ENCODE measurements at places on chromosomes 11 and 22.

GRCh38 chr11:78825591-78826020 is 250.9 kb upstream of the NARS2 start:
- DNase-seq, result no peak

DNA sequence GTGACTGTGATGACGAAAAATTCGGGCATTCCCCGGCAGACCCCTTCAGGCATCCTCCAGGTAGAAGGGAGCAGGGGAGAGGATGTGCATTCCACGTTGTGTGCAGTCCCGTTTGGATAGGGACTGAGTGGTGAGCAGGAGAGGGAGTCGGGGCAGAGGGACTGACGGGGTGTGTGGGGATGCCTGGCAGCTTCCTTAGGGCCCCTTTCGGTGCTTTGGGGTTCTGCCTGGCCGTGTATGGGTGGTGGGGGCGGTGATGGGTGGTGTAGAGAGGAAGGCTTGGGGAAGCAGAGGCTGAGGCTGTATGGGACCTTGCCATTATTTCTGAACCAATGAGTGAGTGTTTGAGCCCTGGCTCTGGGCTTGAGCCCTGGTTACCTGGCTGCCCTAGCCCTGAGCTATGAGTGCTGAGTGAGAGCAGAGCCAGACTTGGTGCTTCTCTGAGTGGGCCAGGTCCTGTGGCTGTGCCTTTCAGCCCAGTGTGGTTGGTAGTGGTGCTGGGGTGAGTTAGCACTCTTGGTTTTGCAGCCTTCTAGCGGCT is 914 bp downstream of the INPPL1 start:
- DNase-seq, result no peak

- DNase-seq, result no peak
These were observed 288.4 kb upstream of the PITPNB start for GRCh38 chr22:28207281-28208030.

DNA sequence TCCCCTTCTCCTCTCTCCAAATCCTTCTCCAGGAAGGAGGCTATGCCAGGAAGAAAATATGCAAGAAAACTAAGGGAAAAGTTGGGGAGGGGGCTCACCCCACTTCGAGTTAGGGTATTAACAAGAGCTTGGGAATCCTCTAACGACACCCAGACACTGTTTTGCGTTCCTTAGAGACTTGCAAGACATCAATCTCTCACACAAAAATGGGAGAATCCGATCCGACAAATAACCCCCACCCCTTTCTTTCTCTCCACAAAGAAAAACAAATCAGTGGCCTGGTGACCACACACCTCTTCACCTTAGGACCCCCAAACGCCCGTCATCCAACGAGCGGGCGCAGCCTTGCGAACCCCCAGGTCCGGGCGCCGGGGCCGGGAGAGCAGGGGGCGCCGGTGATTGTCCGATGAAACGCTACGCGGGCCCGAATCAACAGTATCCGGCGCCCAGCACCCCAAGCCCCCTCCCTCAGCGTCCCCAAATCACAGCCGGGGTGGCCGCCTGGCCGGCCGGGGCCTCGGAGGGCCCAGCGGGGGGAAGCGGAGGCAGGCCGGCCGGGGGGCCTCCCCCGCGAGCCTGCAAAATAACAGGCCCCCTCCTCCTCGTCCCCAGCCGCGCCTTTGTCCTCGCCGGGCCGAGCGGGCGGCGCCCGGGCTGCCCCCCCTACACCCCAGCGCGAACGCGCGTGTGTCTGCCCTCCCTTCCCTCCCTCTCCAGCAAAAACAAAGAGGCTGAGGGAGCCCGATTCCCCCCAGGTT is 690 bp downstream of the CSNK1E start:
- peak; percentile 26 for DNase-seq

DNA sequence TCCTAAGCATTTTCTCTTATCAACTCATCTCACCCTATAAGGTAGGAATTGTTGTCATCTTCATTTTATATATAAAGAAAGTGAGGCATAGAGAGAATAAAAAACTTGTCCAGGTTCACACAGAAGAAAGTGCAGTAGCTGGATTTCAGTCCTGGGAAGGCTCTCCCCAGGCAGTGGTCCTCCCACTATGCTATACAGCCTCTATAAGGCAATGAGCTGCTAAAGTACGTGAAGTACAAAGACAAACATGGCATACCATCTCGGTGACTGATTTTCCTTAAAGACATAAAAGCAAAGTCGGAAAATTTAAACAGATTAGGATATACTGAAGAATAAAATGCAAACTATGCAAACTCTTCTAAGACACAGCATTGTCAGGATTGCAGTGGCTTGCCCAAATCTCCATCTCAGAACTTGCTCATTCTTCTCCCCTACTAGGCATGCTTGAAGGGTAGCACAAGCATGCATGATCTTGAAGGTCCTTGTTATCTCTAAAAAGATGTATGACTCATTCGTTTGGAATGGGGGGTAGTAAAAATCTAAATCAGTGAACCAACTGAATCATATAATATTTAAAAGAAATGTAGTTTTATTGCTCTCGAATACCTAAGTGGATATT is 97.8 kb upstream of the CSNK2A3 start:
- DNase-seq, result no peak

DNA sequence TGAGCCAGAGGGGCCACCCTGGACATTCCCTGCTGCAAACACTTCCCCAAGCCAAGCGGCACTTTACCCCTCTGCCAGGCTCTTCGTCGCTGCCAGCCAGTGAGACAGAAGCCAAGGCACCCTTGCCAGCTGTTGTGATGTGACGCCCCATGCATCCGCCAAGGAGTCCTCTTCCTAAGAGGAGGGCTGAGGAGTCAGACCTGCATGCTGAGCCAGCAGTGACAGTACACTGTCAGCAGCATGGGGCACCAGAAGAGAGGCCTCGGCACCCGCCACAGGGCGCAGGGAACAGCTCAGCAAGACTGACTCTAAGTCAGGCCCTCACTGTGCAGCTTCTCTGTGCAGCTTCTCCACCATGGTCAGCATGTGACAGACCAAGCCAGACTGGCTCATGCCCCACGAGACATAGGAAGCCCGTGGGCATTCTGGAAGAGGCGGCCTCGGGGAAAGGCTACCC is 26.4 kb downstream of the VPS37C start:
- no peak for DNase-seq

DNA sequence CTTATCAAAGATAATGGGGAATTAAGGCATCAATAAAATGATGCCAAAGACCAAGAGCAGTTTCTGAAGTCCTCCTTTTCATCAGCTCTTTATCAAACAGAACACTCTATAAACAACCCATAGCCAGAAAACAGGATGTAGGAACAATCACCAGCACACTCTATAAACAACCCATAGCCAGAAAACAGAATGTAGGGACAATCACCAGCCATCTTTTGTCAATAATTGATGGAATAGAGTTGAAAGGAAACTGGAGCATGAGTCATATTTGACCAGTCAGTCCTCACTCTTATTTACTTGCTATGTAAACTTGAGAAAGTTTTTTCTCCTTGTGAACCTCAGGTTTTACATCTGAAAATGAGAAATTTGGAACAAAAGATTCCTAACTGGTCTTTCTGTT is 10.0 kb downstream of the MS4A2 start:
- no peak for DNase-seq

DNA sequence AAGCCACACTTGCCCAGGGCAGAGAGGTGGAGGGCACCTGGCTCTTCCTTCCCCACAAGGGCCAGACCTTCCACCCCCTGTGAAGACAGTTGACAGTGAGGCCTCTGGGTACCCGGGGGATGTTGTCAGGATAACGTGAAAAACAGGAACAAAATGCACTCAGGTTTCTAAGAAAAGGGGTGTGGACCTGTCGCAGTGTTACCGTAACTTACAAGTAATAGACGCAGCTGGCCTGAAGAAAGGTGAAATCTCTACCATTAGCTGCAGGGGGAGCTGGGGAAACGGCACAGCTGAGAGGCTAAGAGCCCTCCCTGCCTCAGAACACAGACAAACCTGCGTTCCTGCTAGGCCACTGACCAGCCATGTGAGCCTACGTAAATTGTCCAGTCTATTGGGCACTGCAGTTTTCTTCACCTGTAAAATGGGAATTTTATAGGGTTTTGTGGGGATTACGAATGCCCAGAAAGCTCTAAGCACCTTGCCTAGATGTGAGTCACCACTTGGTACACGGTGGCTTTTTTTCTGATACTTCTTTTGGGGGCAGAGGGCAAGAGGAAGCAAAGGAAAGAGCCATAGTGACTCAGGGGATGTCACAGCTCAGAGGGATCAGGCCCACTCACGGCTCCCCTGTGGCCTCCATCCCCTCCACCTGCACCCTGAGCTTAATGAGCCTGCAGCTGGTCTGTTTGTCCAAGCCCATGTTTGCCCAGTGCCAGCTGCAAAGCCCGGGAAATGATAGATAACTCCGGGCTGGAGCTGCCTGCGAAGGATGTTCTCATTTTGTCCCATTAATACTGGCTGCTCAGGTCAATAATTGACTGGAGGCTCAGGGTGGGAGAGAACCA is 18.4 kb upstream of the CABP7 start:
- no peak for DNase-seq

DNA sequence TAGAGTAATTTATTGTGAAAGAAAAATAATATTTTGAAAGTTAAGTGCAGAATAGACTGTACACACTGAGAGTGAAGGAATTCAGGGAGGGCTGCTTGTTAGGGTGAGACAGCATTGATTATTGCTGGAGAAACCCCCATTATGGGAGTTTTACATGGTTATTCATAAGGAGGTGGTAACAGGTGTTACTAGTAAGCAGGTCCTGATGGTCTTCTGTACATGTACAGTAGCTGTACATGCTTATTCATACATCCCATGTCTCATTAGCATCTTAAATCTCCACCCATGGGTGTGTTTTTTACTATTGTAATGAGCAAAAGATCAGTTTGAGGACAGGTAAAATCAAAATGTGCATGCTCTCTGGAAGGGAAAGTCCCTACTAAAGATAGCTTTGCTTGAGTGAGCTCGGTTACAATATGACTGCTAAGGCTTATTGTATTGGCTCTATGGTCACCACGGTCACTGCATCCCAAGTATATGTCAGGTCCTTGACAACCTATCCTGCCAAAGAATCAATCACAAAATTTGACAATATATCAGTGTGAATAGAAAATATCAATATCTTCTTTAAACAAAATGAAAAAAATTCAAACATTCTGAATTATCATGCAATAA is 6.2 kb downstream of the KDM4F start:
- no peak for DNase-seq

DNA sequence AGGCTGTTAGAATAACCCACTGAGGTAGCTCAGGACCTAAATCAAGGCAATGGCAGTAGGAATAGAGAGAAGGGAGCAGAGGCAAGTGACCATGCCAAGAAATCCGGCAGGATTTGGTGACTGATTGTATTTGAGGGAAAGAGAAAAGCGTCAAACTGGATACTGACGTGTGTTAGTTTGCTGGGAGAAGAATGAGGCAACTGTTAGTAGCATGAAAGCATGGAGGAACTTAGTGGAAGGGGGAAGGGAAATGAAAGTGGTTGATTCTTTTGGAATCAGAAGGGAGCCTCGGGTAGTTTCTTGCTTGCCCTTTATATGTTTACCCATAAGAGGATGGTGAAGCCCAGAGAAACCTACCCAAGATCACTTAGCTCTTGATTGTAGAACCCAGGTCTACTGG is 8.3 kb downstream of the PPFIBP2 start:
- no peak for DNase-seq

- no peak for DNase-seq
These were observed 15.1 kb downstream of the ADM start for GRCh38 chr11:10319702-10320558.

- no peak for DNase-seq
These were observed 14.6 kb upstream of the NRGN start for GRCh38 chr11:124724979-124725718.

DNA sequence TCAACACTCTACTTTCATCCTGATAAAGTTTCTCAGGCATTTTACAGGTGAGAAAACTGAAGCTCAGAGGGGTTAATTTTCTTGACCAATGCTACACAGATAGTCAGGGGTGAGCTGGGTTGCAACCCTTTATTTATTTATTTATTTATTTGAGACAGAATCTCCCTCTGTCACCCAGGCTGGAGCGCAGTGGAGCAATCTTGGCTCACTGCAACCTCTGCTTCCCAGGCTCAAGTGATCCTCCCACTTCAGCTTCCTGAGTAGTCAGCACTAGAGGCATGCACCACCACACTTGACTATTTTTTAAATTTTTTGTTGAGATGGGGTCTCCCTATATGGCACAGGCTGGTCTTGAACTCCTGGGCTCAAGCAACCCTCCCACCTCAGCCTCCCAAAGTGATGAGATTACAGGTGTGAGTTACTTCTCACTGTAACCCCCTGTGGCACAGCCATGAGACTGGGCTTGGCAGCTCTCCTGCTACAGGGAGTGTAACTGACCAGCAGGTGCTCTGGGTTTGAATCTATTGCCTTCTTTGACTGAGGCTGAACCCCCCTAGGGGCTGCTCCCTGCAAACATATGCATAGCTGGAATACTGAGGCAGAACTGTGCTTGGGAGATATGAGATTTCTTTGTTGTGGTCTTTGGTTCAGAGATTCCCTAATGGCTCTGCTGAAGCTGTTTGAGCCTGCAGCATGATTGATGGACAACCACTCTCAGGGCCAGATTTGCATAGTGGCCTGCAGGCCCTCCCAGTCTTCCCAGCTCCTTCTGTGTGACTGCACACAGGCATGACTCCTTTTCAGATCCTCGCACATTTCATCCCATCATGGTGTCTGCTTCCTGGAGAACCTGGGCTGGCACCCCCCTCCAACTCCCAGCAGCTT is 6.1 kb downstream of the C11orf96 start:
- no peak for DNase-seq

DNA sequence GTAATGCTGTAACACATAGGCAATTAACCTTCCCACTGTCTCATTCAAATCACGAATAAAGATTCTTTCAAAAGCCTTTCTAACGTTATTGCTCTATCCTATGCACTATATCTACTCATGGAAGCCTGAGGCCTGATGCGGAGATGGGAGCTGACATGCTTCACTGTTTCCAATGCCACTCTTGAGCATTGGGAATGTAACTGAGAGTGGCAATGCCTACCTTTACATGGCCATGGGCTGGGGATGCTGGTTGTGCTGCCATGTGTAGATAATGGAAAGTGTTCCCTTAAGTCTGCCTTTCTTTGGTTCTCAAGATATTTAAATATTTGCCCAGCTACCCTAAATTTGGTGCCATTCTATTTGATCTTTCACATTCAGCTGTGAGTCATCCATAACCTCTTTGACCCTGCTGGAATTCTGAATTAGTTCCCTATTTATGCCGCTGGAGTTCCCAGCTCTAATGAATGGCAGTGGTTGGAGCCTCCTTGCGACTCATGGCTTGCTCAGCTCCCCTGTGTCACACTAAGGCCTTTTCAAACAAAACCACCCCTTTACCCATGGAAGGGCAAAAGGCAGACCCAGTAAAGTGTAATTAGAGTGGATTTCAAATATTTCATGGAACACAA is 21.4 kb upstream of the DKK3 start:
- no peak for DNase-seq

- DNase-seq, result no peak
These were observed 24.1 kb upstream of the CCDC89 start for GRCh38 chr11:85709941-85710702.

Measured in stimulated activated CD8-positive, alpha-beta memory T cell treated with anti-CD3 and anti-CD28 coated beads, Interleukin-15, amount 100 ng/mL, for 1 hour (primary cell).